ENCODE measurements at places on chromosomes 11 and 22.

DNA sequence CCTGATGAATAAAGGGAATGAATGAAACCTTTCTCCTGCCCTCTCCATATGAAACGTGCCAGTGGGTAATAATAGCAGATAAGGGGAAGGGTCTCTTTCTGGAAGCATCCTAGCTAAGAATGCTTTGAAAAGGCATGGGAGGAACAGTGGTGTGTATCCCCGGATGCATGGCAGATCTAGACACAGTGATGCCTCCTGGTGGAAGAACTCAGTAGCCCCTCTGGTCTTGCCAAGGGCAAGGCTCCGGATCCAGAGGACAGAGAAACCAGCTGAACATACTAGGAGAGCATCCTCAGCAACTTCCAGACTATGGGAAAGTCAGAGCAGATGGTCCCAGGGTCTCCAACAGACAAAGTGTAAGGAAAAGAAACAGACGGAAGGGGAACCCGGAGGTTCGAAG lies 6.4 kb downstream of the BAIAP2L2 start:
- DNase-seq, result peak; percentile 52

- no peak for DNase-seq
Observed at GRCh38 chr11:87832211-87832610, 343.0 kb downstream of the RAB38 start.

DNA sequence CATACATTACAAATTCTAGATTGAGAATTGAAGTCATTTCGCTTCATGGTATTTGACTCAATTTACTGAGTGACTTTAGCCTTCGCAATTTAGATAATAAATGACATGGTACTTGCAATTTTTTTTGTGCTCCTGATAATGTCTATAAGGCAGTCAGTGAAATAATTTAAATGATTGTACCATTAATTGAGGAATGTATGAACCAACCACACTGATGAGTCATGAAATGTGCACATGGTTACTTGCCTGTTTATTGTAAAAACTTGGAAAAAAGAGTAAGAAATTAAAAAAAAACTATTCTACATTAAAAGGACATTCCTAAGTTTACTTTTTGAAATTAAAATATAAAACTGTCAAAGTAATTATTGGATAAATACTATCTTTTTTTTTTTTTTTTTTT lies 43.3 kb downstream of the DNAJC24 start:
- DNase-seq, result peak; percentile 44

DNA sequence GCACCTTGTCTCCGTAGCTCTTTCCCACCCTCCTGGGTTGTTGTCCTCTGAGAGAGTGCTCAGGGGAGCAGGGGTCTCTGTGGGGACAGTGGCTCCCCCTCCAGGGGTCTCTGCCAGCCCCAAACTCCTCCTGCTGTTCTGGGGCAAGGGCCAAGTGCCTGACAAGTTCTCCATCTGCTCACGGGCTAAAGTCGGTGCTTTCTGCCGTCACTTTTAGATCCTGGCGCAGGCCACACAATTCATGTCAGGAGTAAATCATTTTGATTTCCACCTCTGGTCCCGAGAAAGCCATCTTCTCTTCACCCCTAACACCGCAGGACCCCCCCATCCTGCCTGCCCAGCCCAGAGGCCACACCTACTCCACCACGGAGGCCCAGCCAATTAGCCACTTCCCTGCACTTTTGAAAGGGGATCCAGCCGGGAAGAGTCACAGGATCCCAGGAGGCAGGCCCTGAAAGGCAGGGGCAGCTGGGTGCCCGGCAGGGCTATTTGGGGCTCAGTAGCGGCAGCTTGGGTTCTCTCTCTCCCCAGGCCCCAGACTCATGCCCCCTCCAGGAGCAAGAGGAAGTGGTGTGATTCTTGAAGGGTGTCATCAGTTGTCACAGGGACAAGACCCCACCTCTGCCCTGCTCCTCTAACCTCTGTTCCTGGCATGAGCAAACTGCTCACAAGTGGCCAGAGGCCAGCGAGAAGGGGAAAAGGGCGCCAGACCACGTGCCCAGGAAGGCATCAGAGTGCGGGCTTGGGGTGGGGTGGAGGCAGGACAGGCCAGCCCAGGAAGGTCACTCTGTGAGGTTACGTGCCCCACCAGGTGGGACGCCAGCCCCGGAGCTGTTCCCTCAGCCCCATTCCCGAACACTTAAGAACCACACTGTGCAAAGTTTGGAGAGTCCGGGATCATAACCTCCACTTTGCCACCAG lies 1.3 kb downstream of the MACROD1 start:
- peak; percentile 35 for DNase-seq

GRCh38 chr11:41612415-41612814 lies 153.0 kb upstream of the LRRC4C start:
- DNase-seq, result peak; percentile 27

DNA sequence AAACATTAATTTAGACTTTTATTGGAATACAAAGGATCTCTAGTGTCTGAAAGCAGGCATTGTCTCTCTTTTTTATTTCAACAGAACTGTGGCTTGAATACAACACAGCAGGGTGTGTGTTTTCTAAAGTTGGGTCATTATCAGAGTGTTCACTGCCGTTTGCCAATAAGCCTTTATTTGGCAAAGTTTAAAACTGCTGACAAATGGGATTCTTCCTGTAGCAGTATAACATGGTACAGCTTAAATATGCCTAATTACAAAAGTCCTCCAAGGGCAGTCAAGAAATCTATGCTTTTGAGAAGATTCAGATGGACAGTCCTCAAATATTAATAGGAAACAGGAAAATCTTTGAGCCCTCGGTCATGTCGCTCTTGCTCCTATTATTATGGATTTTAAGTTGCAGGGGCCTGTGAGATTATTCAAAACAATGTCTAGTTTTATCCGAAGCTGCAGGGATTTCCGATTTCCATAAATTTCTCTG lies 199.9 kb downstream of the MAML2 start:
- no peak for DNase-seq

GRCh38 chr22:26549902-26550497 lies 37.7 kb upstream of the TFIP11 start:
- no peak for DNase-seq
